ENCODE measurements at places on chromosomes 6 and 20.

GRCh38 chr6:111798281-111798725 lies 74.9 kb downstream of the FYN start:
- DNase-seq, result no peak

DNA sequence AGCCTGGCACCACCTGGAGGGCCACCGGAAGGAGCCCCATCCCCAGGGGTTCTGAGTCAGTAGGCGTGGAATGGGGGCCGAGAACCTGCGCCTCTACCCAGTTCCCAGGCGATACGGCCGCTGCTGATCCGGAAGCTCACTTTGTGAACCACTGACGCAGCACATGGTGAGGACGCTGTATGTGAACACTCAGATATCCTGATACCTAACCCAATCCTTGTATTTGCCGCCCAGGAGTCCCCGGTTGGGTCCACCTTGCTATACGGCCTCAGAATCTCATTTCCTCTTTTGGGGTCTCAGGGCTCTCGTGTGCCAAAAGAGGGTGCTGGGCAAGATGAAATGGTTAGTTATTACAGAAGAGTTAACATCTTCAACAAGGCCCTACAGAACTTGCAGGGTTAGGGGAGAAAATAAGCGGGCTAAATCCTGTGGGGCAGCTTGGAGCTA lies 604 bp upstream of the RAB5IF start:
- DNase-seq, result peak; percentile 55

- DNase-seq, result no peak
Observed at GRCh38 chr6:13668291-13668928, 43.2 kb downstream of the RANBP9 start.

DNA sequence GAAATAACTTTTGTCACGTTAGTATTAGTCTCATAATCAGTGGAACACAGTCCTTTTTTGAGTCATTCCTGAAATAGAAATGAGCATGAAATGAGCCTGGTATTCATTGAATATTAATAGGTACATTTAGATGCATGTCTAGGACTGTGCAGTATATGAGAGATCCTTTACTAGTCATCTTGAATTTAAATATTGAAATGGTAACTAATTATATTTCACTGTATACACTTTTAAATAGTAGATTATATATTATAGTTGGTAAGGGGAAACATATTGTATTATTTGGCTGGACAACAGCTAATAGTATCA lies 59.4 kb downstream of the RSPO3 start:
- no peak for DNase-seq

DNA sequence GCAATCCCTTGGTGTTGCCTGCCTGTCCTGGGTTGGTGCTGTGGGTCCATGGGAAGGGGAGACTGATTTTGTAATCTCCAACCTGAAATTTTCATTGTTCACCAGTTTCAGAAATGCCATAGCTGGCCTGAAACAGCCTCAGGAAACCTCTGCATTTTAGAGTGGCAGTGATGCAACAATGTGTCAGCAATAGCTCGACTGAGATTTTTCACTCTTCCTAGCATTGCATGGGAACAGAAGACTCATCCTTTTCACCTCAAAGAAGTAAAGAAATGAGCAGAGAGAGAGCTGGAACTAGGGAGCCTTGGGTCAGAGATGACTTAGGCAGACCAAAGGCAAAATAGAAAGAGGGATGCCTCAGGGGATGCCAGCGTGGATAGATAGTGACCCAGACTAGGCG lies 23.7 kb upstream of the TMEM14A start:
- DNase-seq, result no peak

DNA sequence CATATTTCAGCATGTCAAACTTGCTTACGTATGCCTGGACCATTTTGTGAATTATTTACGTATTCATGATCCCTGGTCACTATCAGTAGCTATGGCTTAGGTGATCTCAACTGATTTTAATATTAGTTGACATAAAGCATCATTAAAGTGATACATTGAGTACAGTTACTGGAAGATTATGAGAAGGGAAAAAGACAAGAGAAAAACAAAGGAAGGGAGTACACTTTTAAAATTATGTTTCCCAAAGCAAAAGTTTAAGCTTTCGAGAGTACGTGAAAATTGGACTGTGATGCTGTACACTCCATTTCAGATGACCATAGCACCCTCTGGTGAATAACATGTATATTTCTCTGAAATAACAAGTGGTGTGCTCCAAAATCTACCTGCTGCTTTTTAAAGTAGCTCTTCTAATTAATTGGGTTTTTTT lies 215.0 kb upstream of the HSF2 start:
- no peak for DNase-seq

DNA sequence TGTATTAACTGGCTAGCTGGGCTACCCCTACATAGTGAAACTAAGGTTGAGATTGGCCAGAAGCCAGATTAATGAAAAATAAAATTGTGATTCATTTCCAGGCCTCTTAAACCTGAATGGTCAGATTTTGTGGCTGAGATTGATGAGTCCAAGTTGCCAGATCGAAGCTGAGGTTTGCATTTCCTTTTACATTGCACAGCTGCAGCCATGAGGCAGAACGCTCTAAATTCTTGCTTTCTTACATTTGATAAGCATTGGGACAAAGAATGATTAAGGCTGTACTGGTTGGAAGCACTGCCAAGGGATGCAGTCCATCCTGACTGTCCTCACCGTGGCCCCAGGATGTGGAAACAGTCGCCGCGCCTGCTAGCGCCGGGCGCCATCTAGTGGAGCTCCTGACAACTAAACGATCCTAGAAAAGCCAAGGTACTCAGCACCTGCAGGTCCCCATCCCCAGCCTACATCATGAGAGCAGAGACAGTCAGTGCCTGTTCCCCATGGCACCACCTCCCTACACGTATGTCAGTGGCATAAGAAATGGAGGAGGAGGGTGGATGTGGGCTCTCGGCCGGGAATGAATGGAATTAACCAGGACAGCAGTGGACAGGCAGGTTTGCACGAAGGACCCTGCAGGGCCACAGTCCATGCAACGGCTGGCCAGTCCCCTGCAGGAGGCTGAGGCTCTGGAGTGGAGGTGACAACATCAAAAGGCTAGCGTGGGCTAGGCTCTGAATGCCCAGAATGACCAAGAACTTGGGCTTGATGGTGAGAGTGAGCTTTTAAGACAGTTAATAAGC lies 19.0 kb downstream of the PXDC1 start:
- peak; percentile 74 for DNase-seq

DNA sequence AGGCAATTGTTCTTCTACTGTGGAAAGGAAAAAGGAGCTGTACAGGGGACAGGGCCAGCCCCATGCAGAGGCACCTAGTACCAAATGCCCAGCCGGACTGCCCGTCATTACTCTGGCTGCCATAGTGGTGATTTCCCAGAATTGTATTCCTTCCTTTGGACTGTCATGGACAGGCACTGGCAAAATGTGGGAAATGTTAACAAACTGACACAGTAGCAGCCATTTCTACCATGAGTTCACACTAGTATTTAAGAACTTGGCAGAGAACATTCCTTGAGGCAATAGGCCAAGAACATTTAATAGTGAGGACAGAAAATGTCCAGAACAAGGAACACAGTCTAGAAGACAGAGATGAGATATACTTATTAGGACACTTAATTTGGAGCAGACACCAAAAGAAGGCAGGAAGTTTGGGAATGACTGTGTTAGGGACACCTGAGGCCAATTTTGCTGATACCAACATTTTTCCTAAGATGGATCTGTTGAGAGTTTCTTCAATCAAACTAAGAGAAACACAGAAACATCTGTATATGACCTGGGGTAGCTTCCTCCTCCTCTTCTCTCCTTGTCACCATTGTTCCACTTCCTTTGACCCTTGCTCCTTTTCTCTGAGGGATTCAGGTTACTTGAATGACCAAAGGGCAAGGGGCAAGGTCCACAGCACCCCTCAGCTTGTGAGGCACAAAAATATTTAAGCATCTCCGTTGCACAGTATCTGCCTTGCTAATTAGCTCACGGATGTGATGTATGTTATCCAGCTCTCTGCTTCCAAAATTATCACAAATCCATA lies 14.9 kb downstream of the ADTRP start:
- DNase-seq, result no peak

- DNase-seq, result no peak
Observed at GRCh38 chr6:132259070-132259469, 142.2 kb downstream of the MOXD1 start.

DNA sequence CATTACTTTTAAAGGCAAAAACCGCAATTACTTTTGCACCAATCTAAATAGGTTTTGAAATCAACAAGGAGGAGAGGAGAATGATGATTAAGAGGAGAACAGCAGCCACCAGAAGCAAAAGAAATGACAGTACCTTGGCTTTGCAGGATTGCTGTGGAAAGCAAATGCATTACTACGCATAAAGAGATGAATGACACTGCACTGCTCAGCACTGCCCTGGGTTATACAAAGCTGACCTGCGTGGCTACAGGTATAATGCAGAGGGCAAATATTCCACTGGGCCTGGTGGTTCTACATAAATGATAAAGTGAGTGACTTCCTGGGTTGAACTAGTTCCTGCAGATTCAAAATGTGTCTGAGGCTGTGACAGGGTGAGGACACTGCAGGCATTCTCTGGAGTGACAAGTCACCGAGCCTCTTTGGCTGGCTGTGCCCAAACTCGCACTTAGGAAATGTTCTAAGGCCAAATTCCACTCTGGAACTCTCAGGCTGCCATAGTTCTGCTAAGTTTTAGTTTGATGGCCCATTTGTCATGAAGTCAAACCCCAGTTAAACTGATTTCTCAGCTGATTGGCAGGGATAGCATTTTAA lies 78.6 kb downstream of the INSM1 start:
- no peak for DNase-seq

DNA sequence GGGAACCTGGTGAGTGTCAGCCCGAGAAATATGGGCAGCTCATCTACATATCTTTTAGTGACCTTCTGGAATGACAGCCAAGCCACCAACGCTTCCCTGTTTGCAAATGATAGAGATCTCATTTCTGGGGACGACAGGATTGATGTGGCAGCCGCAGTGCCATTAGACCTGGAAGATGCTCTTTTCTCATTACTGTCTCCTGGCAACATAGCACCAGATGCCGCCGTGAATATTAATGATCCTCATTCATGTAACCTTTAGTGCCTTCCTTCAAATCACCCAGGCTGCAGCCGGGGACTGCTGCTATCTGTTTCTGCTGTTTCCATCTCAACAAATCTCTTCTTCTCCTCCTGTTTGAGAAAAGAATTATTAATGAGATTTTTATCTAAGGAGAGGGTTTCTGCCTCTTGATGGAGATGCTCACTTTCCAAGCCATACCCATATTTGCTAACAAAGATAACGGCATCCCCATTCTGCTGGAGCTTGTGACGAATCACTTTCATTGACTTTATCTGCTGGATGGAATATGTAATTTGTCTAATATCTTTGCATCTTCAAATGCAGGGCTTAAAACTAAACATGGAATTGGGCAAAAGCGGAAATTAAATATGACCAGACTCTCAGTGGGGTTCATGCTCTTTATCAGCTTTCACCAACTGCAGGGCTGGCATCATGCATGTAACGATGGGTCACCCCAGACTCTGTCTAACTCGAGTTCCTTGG lies 74.8 kb upstream of the KIF16B start:
- no peak for DNase-seq

DNA sequence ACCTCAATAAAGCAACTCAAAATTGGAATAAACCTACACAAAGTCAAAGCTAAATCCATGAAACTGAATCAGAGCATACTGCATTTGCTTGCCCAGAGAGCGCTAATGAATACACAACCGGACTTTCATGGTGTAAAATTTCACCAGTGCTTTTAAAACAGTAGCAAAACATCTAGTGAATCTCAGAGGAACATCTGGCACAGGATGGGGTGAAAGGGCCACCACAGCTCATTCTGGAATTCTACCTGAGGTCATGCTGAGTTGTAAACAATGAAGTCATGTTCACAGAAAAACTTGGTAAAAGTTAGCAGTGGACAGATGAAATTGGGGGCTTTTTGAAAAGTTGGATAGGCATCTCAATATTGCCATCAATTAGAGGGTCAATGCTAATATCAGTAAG lies 125.6 kb upstream of the STXBP5 start:
- DNase-seq, result no peak

DNA sequence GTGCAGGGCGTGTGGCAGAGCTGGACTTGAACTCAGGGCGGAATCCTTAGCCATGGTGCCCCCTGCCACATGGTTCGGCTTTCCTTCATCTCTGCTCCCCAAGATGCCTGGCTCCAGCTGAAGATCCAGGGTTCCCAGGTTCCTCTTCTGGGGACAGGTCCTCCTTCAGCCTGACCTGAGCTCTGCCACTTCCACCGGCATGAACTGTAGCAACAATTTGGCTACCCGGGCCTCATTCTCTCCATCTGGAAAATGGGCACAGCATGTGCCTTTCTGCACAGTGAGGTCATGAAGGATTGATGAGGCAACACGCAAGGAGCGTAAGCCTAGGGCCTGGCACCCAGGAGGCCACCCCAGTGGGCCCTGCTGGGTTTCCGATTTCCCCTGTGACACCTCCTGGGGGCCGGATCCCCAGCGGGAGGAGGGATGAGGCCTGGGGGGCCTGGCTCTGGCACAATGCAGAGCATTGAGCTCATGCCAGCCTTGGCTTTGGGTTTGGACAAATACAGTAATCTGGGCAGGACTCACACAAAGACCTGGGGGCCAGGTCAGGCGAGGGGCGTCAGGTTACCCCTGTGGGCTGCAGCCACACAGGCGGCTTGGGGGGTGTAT lies 74.0 kb downstream of the CEBPB start:
- DNase-seq, result no peak

DNA sequence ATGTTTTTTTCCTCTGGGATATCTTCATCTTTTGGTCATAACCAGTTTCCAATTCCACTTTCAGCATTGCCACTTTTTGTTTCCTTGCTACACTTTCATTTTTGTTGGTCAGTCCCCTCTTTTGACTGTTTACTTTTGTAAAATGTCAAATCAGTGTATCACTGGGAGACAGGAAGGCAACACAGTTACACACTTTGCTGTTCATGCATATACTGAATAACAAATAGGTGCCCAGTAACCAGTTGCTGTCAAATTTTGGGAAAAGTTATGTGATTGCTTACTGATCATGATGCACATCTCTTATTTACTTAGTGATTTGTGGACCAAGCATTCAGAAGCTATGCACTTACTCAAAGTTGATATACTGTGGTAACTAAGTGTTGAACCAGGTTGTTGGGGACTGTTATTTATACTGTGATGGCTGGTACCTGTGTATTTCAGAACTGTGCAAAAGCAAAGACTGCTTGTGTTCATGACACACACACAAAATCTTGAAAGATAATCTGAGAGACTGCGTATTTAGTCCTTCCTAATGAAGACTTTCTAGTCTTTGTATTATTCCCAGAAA lies 41.0 kb downstream of the ZNF292 start:
- DNase-seq, result no peak

DNA sequence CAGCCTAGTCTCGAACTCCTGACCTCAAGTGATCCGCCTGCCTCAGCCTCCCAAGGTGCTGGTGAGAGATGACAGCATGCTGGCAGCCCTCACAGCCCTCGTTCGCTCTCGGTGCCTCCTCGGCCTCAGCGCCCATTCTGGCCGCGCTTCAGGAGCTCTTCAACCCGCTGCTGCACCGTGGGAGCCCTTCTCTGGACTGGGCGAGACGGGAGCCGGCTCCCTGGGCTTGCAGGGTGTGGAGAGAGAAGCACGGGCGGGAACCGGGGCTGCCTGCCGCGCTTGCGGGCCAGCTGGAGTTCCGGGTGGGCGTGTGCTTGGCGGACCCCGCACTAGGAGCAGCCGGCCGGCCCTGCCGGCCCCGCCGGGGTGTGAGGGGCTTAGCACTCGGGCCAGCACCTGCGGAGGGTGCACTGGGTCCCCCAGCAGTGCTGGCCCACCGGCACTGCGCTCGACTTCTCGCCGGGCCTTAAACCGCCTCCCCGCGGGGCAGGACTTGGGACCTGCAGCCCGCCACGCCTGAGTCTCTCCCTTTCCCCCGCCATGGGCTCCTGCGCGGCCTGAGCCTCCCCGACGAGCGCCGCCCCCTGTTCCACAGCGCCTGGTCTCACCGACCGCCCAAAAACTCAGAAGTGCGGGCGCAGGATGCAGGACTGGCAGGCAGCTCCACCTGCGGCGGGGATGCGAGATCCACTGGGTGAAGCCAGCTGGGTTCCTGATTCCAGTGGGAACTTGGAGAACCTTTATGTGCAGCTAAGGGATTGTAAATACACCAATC lies 31.5 kb upstream of the RANBP9 start:
- no peak for DNase-seq

Measured in stimulated activated CD4-positive, alpha-beta T cell treated with anti-CD3 and anti-CD28 coated beads, Interleukin-2, amount 100 ng/mL, for 24 hours (primary cell).